ENCODE measurements at places on chromosomes 12 and 14. TPM values are rescaled to one million over a fixed set of nuclear protein-coding genes. Genes with fewer than 3 reads are reported as not detected.

INHBE gene
- not detected for total RNA-seq

ACAD10 gene
- 27.4 TPM for total RNA-seq

SLC39A5 gene
- total RNA-seq, result not detected

GRCh38 chr12:70255311-70255710 is 12.1 kb downstream of the CNOT2 start:
- no peak for DNase-seq

- no peak for DNase-seq
These were observed 171.4 kb upstream of the GSC start for GRCh38 chr14:94941311-94941710.

DNA sequence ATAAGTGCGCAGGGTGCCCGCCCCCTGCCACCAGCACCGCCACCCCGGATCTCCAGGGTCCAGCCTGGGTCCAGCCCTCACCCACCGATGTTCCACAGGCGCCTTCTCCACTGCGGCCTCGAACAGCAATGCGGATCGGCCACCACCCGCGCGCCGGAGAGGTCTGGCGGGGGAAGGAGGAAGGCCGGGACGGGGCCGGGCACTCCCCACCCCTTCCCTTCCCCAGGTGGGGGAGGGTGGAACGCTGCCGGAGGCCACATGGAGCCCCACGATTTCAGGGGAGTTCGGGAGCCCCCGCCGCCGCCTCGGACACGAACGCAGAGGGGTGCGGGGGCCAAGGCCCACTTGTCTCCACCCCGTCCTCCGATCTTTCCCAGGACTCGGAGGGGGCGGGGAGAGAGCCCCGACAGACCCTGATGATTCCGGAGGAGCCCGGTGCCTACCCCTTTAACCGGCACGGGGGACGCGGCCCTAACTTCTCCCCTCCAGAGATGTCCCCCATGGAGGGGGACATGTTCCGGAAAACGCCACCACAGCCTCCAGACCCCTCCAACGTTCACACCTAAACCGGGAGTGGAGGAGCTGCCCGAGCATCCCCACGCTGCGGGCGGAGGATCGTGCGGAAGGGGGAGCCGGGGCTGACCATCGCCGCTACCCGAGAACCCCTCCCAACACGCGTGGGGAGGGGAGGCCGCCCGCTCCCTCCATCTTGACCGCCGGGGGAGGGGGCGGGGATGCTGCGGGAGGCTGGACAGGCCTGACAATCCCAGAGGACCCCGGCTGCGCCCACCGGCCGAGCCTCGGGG is 1.1 kb downstream of the ATXN2 start:
- peak; percentile 30 for DNase-seq

DNA sequence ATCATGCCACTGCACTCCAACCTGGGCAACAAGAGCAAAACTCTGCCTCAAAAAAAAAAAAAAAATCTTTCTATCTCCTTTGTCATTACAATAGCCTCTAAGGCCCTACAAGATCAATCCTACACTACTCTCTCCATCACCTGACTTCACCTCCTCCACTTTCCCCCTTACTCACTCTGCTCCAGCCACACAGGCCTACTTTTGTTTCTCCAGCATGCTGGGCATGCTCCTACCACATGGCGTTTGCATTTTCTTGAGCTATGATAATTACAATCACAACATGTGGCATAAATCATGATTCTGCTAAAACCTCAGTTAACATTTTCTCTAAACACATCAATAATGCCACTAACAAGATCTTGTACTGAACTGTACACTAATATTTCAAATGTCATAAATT is 7.8 kb downstream of the PPP1R13B start:
- DNase-seq, result no peak

- peak; percentile 96 for DNase-seq
These were observed 58.1 kb downstream of the HSP90AA1 start for GRCh38 chr14:102028733-102029132.

Measured in PC-3 (cell line).